ENCODE measurements at places on chromosomes 13 and 19. TPM values are rescaled to one million over a fixed set of nuclear protein-coding genes. Genes with fewer than 3 reads are reported as not detected.

Gene SMIM44
- total RNA-seq, result not detected

Gene FPR3
- total RNA-seq, result not detected

Gene IGSF23
- not detected for total RNA-seq

DNA sequence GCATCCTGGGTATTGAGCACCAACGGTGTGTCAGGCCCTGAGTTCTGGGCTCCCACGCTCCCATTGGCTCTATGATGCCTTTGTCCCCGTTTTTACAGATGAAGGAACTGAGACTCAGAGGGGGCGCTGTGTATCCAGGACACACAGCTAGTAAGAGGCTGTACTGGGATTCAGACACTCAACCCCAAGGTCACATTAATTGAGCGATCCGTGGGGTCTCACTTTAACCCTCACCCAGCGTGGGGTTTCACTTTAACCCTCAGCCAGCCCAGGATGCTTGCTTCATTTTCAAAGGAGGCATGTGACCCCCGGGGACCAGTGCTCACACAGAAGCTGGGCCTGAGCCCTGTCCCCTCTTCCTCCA lies 42.6 kb downstream of the CYP4F22 start:
- no peak for DNase-seq

- peak; percentile 51 for DNase-seq
Measured at GRCh38 chr13:20528452-20528851, 2.8 kb upstream of the CRYL1 start.

Measured in activated CD4-positive, alpha-beta T cell treated with anti-CD3 and anti-CD28 coated beads for 36 hours (primary cell).